ENCODE measurements at places on chromosomes 2 and 18.

DNA sequence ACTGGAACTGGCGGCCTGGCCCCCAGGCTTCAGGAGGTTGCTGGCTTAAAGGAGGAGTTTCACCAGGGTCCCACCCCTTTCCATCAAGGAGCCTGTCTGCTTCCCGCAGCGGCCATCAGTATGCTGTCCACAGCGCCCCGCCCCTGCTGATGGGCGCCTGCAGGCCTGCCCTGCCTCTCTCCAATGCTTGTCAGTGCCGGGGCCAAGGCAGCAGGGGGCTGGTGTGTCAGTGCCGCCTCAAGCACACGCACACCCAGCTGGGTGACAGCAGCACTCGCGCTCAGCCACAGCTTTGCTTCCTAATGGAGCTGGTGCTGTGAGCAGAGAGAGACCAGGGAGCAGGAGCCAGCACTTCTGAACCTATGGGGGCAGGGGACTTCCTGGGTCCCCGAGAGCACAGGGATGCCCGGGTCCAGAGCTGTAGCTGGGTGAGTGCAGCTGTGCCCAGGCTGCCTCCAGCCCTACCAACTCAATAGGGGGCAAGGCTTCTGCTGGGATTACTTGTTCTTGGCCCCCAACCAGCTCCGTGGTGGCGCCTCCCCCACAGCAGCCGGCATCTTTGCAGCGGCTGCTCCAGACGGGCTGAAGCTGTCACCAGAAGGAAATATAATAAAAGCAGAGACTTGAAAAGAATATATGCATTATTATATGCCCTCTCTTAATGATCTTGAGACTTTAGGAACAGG, 377.2 kb upstream of the LRATD1 start:
- DNase-seq, result no peak

DNA sequence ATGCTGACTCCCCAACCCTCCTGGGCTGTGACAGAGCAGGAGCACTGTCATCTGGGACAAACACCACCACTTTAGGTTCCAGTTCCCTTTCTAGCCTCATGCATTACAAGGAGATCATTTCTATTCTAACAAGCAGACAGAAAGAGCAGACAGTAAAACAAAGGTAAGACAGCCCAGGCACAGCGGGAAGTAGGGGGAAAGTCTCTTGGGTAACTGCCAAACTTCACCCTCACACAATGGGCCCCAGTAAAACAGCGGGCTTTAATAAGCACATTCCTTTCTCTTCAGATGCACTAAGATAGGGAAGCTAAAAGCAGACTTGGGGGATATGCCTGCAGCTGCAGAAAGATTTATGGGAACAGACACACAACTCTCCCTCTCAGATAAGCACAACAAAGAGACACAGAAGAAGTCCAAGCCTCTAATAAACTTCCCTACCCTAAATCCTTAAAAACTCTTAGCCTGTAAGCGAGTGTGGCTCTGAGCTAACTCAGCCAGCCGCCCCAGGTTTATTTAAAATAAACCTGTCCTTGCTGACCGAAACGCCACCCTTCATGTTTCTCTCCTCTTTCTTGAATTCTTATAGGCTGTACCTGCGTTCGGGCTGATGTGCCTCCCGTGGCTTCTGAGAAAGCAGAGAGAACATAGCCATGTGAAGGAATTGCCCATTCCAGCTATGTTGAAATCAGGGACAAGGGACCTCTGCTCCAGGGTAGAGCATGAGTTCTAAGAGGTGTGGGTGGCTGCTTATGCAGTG, 726.8 kb upstream of the DDX18 start:
- no peak for DNase-seq

GRCh38 chr2:231058761-231059550, 2.3 kb downstream of the PSMD1 start:
- DNase-seq, result no peak

GRCh38 chr18:24868760-24869237, 408.4 kb downstream of the HRH4 start:
- DNase-seq, result no peak

DNA sequence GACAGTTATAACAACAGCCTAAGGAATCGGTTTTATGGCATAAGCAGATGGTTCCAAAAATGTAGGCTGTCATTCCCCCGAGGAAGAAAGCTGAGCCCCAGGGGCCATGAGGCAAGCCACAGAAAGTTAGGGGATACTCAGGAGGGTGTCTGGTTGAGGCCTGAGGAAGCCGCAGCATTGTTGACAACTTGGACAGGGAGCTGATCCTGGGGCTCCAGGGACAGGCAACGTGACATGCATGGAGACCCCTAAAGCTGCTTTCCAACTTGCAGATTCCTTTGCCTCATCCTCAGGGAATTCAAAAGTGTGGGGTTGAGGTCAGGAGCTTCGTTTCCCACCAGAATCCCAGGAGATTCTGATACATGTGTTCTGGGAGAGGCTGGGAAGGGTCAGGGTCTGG, 20.9 kb downstream of the CELF4 start:
- DNase-seq, result no peak

DNA sequence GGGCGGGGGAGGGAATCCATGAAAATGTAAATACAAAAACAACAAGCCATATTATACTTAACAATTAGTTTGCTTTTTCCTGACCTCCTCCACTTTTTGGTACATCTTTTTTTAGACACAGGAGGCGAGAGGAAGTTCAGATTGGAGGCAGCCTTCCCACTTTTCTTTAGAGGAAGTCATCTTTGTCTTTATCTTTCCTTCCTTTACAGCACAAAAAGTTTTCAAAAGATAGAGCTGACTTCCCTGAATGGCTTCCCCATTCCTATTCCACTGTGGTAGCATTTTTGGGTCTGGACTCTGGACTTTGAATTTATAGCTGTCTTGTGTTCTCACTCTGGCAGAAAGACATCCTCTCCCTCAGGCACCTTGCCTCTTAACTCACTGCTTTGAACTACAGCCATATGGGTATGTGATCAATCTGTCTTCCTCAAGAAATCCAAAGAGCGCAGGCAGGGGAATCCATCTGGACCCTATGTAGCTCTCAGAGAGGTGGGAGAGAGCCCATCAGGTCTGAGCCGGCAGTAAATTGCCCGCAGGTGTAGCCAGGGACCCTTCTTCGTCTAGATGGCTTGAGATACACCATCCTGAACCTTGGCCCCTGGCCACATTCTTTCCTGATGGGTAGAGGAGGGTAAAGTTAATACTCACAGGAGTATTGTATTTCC, 101.9 kb downstream of the AQP4 start:
- no peak for DNase-seq

- DNase-seq, result no peak
These were observed 110.1 kb downstream of the GALR1 start for GRCh38 chr18:77359561-77360314.

DNA sequence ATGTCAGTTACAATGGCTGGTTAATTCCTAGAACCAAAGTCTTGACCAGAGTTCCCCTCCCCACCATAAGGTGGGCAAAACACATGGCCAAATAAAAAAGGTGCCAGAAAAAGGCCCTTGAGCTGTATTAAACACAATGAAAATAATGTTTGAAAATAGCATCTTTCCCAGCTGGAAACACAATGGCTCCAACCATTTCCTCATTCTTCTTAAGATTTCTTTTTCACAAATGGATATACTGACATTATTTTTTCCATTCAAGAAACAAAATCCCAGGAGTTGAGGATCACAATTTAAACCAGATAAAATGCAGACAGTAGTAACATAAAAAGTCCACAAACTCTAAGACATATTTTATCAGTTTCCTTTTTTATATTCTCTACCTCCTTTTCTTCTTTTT, 143.8 kb downstream of the EXOC6B start:
- no peak for DNase-seq

GRCh38 chr18:59697236-59697932, at the start of gene CCBE1:
CCBE1 (minus strand) TSS chr18:59697423.
- DNase-seq, result no peak

DNA sequence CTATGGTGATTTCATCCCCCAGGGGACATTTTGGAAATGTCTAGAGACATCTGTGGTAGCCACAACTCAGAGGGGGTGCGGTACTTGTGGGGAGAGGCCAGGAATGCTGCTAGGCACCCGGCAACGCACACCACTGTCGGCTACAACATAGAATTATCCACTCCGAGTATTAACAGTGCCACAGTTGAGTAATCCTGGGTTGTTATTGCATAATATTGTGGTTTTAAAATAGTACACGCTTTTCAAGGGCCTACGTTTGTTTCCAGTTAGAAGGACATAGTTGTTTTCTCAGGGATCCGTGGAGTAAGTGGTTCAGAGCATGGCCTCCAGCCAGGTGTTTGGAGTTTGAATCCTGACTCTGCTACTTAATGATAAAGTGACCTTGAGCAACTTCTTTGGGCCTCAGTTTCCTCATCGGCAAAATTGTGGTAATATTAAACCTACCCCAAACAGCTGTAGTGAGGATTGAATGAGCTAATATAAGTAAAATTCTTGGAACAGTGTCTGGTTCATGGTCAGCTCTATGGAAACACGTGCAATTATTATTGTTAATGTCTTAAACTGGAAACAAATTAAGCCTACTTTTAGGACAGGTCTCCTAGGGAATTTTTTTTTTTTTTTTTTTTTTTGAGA, 24.5 kb downstream of the CYP27A1 start:
- DNase-seq, result no peak

DNA sequence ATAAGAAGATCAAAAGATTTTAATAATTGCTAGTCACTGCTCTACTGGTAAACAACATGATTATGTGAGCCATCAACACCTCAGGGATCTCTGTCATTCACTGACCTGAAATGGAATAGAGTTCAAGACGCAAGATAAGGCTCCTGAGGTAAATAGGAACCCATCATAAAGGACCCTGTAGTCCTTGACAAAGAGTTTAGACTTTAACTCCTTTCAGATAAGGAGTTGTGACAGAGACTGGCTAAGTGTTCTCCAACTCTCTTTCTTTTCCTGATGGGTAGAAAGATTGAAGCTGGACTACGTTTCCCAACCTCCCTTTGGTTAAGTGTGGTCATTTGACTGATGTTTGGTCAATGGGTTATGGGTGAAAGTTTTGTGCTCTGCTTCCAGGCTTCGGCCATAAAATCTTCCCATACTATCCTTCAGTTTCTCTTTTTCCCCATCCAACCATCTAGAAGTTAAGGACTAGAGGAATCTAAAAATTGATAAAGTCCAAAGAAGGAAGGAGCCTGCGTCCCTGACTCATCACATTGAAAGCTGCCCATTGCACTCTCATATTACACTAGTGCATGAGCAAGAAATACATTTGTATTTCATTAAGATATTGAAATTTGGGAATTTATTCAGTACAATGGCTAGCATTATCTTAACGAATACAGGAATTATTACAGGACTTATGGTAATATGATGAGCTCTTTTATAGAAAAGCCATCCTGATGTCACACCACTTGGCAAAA, 293.7 kb upstream of the ACVR2A start:
- DNase-seq, result no peak

GRCh38 chr2:74233648-74234047, 35.2 kb downstream of the MTHFD2 start:
- no peak for DNase-seq

DNA sequence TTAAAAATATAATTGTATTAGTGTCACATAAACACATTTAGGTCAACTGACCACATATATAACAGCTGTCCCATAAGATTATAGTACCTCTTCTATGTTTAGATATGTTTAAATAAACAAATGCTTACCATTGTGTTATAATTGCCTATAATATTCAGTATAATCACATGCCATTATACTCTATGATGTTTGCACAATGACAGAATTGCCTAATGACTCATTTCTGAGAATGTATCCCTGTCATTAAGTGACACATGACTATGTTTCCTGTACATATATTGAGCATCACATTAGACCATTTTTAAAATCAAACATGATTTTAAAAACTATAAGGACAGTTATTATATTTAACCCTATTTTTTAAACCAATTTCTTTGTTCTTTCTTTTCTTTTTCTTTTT, 89.8 kb downstream of the HS6ST1 start:
- DNase-seq, result no peak

DNA sequence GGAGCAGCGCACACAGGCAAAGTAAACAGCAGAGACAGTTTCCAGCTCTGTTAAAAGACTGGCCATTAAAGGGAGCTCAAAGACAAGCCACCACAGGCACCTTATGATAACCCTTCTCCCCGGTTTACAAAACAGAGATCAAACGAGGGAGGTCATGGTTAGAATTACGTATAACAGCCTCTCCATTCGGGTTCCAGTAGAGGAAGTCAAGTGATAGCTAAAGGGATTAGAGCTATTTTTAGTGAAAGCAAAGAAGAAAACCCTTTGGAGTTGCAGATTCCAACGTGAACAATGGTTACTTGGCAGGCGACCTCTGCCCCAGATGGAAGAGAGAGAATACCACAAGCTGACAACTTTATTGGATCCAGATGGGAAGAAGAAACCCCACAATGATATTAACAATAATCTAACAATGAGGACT, 31.2 kb upstream of the EDAR start:
- no peak for DNase-seq

DNA sequence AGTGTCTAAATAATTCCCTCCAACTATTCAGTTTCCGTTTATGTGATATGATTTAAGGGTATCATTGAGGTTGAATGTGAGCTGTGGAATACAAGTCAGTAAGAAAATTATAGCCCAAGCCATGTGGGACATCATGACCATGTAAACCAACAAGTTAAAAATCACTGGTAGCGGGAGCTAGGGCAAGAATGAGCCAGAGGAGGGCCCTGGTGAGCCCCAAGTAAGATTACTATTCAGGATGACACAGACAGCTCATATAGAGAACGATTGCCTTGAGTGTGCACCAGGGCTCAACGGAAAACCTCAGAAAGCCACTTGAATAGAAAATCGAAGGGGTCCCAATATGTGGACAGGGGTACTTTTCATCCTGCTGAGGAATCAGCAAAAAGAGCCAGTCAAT, 87.8 kb upstream of the RBMS1 start:
- DNase-seq, result no peak

GRCh38 chr18:46335534-46336101, 231.4 kb downstream of the HAUS1 start:
- DNase-seq, result no peak

DNA sequence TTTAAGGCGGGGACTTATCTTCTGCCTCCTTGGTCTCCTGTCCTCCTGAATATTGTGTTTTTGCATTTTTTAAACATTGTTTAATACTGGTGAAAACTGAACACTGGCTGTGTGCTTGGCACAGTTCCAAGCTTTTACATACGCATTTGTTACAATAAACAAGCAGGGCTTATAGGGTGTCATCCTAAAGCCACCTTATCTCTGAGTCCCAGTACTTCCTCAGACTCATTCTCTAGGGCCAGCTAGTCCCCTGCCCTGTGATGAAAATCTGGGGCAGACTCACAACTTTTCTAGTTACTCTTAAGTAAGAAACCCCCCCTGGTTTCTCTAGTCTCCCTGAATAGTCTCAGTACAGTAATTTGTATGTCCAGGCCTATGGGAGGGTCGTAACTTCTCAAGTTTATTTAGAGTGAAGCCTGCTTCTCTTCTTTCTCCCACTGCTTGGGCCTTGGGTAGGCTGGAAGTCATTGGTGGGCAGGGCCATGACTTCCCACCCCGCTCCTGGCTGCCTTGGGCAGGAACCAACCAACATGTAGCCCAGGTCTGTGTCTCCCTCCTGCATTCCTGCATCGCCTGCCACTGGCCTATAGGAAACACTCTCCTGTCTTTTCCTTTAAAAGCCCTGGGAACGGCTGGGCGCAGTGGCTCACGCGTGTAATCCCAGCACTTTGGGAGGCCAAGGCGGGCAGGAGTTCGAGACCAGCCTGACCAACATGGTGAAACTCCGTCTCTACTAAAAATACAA, 7.7 kb upstream of the KCNE4 start:
- DNase-seq, result no peak
